ENCODE measurements at places on chromosomes 6 and 20.

DNA sequence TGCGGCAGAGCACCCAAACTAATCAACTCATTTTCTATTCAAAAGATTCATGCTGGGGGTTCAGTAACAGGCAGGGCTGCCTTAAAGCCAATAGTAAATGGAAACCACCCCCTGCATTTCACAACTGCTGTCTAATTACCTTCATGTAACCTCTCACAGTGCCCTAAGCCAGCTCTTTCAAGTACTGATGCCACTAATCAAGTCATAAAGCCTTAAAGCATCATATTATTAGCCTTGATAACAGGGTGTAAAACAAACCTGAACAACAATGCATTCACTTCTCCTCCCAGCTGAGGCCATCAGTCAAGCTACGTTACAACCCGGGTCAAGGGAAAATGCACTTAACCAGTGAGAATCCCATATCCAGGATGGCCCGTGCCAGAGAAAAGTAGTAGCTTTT is 33.0 kb downstream of the TRERF1 start:
- DNase-seq = no peak

GRCh38 chr20:61254881-61255626 is 3.0 kb downstream of the CDH4 start:
- DNase-seq = no peak

- DNase-seq = no peak
These were observed 91.3 kb upstream of the MPC1 start for GRCh38 chr6:166473886-166474571.

DNA sequence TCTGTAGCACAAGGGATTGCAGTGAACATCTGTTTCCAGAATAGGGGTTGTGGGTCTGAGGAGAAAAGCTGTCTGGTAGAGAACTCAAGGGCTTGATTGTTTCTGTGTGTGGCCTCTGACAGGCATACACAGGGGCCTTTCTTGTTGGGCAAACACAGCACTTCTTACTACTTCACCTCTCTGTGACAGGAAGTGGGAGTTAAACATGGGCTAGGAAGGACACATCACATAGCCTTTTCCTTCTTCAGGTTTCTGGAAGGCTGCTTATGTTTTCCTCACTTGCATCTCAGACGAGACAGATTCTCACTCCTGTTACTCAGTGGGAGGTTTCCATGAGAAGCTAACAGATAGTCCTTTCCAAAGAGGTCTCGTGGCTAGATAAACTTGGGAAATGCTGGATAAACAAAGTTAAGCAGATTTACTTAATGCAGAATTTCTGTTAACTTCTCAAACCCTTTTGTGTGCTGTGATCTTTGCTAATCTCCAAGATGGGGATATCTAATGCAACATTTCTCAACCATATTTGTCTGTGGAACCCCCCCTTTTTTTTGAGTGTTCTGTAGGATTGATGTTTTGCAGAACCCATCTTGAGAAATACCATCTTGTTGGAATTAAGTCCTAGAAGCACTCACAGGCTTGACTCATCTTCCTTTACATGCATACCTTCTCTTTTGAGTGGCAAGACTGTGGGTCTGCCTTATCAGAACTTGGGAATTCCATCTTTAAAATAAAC is 41.9 kb upstream of the RNF8 start:
- DNase-seq = no peak
